ENCODE measurements at places on chromosomes 13 and 19. TPM values are rescaled to one million over a fixed set of nuclear protein-coding genes. Genes with fewer than 3 reads are reported as not detected.

GRCh38 chr13:40818926-40819325 lies 29.5 kb downstream of the SLC25A15 start:
- no peak for DNase-seq

GRCh38 chr13:24613128-24613527 lies 67.1 kb upstream of the ATP12A start:
- no peak for DNase-seq

DNA sequence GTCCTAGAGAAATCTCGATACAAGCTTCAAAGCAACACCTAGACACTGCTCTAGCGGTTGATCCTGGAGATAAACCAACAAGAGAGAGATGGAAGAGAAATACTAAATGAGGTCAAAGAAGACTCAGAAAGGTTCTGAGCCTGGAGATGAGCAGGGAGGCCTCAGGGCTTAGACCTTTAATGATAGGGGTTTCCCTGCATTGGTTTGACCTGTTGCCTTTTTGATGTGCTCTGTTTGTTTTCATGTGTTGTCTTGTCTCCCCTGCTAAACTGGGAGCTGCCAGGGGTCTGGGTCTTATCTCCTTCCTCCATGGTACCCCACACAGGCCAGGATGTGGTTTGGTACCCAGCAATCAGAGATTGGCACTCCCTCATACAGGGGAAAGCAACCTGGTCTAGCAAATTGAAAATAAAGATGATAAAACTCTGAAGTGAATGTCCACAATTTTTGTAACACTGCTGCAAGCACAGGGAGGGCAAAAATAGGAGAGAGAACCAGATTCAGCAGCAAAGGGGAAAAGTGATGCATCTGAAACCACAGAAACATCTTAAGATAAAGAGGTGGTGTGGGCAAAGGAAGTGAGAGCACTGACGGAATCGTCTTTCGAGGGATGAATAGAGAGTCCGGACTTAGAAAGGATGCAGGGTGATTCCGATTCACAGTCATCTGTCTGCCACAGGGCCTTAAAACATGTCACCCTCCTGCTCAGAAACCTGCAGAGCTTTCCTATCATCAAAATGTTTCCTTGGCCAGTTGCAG lies 3.5 kb downstream of the FFAR2 start:
- no peak for DNase-seq

GRCh38 chr13:85654227-85654626 lies 145.0 kb downstream of the SLITRK6 start:
- DNase-seq = peak; percentile 36

- no peak for DNase-seq
Observed at GRCh38 chr13:72853000-72853399, 71.1 kb downstream of the PIBF1 start.

- no peak for DNase-seq
Observed at GRCh38 chr13:25686831-25687470, 315.2 kb downstream of the ATP8A2 start.

DNA sequence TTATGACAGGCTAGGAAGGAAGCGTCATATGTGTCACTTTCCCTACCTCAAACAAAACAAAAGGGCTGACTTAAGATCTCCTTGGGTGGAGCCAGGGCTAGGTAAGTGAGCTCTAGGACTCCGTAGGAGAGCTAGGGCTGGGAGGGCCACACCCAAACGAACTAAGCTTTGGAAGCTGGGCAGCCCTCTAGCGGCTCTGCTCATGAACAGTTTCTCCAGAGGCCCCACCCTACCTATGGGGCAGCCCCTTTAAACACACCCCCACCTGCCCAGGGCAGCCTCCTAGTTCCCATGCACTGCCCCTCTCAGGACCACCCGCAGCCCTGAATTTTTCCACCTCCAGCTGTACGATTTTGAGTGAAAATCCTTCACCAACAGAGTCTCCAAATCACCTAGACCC lies 3.5 kb downstream of the PEG3 start:
- peak; percentile 35 for DNase-seq

- no peak for DNase-seq
Observed at GRCh38 chr13:64083396-64083795, 2667.7 kb upstream of the PCDH20 start.

The CRTC1 gene
- 6.7 TPM for total RNA-seq

The MICOS13 gene
- 27.5 TPM for total RNA-seq

GRCh38 chr13:98686270-98686669 lies 66.2 kb downstream of the SLC15A1 start:
- no peak for DNase-seq

GRCh38 chr19:10052602-10053360 lies 33.3 kb upstream of the SHFL start:
- no peak for DNase-seq

GRCh38 chr13:72970301-72970880 lies 88.4 kb upstream of the KLF5 start:
- no peak for DNase-seq

The SLC44A2 gene
- 46.3 TPM for total RNA-seq

- no peak for DNase-seq
Observed at GRCh38 chr19:39350156-39350555, 7.9 kb downstream of the SAMD4B start.

The LGALS7B gene
- total RNA-seq = not detected

GRCh38 chr19:17074634-17075034 lies 618 bp downstream of the HAUS8 start:
- DNase-seq = no peak

Measured in hematopoietic multipotent progenitor cell (in vitro differentiated cells).